ENCODE measurements at places on chromosomes 5 and 9.

DNA sequence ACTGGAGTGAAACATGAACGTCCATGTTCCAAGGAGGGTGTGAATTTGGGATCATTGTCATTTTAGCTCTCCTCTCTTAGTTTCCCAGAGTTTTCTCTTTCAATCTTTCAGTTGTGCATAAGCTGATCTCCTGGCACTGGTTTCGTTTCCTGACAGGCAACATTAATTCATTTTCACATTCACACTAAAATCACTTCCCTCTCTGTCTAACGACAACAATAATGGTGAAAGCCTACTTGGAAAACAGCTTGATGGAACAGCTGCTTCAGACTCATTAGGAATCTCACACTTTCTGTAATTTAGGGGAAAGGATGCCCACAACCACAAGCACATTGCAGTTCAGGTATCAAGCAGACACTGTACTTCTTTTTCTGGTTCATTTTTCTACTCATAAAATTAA, 188.6 kb downstream of the TRIM36 start:
- no peak for DNase-seq

GRCh38 chr5:148875205-148875875, 48.9 kb downstream of the ADRB2 start:
- no peak for DNase-seq

DNA sequence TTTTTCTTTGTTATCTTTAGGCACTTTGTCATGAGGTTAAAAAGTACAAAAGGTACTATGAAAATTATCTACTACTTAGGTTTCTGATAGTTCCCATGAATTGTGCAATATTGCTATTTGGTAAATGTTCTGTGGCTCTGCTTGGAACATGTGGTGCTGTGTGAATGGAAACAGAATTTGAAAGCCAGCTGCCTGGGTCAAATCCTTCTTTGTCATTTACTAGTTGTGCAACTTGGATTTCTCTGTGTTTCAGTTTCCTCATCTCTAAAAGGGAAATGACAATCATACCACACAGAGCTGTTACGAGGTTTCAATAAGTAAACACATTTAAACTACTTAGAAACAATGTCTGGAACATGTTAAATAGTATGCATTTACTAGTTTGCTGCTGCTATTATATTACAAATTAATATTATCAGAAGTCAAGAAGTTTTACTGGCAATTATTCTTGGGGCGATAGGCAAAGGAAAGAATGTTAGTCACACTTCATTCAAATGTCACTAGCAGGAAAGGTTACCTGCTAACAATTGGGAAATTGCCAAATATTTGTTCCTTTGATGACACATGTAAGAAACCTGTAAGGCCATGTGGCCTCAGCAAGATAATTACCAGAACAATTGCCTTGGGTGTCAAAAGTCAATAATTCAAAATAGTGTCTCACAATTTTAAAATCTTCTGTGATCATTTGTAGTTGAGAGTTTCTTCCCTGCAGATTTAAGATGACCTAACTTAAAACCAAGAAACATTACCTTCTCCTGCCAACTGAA, 184.8 kb downstream of the KIAA0825 start:
- DNase-seq, result peak; percentile 65

GRCh38 chr5:1875843-1876659, 6.7 kb downstream of the IRX4 start:
- DNase-seq, result no peak

DNA sequence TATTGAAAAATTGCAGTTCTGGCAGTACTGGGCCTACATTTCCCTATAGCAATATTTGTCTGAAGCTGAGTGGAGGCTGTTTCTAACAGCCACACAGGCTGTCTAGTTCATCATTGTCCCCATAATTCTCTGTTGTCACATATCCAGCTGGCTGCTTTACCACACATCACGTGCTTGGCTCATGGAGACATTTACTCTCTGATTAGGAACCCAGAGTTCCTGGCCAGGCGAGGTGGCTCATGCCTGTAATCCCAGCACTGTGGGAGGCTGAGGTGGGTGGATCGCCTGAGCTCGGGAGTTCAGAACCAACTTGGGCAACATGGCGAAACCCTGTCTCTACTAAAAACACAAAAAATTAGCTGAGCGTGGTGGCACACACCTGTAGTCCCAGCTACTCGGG, 81.4 kb downstream of the PGM5 start:
- no peak for DNase-seq

GRCh38 chr5:124725040-124725434, 21.4 kb downstream of the ZNF608 start:
- DNase-seq, result no peak

DNA sequence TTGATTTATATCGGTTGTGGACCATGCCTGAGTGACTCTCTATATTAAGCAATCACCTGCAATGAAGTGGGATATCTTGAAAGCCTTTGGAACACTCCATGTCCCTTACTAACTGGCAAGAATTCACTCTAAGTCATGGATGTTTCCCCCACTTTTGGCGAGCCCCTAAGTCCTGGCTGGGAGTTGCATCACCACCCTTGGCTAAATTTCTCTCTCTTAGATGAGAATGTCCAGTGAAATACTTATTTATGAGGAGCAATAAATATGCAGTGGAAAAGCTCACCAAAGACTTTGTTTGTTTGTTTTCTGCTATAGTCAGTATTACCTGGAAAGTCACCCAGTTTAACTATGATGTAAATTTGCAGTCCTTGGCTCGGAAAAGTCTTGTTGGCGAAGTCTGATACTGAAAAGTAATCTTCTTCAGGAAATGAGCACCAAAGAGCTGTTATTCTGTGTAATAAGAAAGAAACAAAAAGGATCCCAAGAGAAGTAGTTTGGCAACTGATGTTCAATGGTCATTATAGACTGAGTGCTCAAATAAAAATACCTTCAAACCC, 333.8 kb downstream of the DMRT2 start:
- DNase-seq, result no peak

DNA sequence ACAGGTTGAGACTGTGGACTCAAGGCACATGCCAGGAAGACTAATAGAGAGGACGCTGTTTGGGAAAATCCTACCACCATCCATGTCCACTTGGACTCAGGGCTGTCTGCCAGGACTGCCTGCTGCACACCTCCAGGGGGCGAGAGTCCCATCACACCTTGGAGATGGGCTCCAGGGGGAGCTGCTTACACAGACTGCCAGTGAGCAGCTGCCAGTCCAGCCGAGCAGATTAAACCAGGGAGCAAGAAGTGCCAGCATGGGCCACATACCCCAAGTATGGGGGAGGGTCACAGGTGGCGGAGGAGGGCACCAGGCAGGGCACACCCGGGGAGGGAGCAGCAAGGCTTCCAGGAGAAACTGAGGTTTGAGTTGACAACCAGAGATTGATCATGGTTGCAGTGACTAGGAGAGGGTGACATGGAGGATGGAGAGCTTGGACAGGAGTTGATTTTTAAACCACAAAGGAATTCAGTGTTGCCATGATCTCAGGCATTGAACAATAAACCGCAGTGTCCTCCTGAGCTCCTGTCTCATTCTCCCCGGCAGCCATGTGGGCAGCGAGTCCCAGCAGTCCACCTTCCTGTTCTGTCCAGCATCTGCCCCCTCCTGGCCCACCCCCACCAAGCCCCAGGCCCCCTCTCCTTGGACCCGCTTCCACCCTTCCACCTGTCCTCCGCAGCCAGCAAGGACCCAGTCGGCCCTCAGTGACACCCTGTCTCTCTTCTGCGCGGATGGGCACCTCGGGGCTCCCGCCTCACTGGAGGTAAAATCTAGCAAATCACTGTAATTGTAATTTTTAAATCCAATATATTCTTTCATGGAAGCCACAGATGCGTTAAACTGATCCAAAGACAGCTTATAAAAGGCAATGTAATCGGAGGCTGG, 3.1 kb upstream of the VAV2 start:
- no peak for DNase-seq

GRCh38 chr5:160165137-160166068, 46.2 kb upstream of the PWWP2A start:
- DNase-seq, result peak; percentile 100

- DNase-seq, result peak; percentile 34
Measured at GRCh38 chr5:74685979-74686631, 1.1 kb downstream of the HEXB start.

GRCh38 chr5:74885170-74885569, 19.0 kb upstream of the FAM169A start:
- DNase-seq, result no peak

DNA sequence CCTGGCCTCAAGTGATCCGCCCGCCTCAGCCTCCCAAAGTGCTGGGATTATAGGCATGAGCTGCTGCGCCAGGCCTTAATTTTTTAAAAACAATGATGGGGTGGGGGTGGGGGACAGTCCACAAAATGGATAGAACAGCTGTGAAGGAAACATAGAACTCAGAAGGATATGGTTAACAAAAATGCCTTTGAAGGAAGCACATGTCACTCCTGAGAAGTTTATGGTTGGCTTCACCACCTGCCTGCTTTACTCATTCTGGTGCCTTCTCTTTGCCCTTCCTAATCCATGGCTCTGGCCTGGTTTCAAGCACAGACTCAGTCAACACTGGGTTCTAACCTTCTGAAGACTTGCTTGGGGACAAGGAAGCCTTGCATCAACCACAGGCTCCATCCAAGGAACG, 10.3 kb downstream of the BAG1 start:
- no peak for DNase-seq

DNA sequence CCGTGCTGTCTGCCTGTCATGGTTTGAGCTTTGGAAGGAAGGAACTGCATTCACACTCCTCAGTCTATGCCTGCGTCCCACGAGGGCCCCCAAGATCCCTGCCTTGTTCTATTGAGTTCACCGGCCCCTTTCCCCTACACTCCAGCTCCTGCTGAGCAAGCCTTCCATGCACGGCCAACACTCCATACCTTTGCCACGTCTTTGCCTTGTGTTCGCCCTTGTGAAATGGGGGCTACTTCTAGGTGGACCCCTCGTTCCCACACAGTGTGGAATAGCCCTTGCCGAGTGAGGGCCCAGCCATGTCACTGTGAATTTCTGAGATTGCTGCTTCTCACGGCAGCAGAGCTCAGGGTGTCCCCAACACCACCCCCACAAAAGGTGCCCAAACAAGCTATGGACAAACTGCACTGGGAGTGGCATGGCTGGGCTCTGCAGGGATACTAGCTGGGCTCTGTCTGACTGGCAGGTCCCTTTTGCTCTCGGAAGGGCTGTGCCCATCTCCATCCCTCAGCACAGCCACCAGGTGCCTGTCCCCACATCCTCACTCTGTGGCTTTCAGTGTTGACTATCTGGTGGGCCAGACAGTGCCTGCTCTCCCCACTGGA, 67.9 kb upstream of the ADAMTS2 start:
- no peak for DNase-seq

- DNase-seq, result peak; percentile 96
Measured at GRCh38 chr5:103505581-103506305, 56.8 kb downstream of the NUDT12 start.

GRCh38 chr5:181024245-181025064, 15.6 kb upstream of the BTNL9 start:
- no peak for DNase-seq

DNA sequence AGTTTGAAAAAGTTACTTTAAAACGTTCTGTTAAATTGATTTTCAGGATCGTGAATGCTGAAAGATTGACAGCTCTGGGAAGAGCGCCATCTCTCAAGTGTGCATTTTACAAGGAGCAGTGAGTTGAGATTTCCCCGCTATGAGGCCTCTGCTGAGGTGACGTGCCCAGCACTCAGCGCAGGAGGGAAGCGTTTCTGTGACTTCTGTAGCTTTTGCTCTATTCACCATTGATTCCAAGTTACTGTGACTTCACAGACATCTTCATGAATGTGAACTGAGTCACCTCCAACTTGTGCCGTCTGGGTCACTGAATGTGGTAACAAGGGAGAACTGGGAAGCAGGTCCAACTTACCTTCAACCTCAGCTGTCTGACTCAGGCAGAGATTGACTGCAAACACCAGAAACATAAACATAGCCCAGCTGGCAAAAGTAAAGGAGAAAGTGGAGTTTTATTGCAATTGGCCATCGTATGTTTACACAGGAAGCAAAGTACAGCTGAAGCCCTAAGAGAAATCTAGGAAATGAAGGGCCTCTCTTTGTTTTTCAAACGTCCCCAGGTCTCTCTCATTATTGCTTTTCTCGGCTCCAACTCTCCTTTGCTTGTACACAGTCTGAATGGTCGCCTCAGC, 428.8 kb upstream of the CLINT1 start:
- DNase-seq, result peak; percentile 74

DNA sequence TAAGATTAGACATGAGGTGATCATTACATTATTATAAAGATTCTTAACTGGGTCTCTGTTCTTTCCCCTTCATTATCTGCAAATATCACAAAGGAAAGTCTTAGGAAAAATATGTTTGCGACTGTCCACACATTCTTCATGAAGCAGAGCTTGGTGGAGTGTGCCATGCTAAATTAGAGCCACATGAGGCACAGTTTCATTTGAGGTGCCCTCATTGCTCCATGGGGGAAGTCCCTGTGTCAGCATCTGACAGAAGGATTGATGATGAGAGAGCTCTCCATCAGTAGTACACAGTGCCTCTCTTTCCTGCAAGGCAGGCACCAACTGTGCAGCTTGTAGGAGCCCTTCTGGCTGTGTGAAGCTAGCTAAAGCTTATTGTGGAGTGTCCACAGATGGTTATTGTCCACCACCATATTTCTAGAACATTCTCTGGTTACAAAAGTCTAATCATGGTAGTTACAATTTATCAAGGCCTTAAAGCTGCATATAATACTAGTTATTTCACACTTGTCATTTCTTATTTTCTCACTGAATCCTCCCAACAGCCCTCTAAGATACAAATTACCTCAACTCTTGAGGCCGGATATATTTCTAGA, 63.9 kb downstream of the C9orf152 start:
- DNase-seq, result no peak

DNA sequence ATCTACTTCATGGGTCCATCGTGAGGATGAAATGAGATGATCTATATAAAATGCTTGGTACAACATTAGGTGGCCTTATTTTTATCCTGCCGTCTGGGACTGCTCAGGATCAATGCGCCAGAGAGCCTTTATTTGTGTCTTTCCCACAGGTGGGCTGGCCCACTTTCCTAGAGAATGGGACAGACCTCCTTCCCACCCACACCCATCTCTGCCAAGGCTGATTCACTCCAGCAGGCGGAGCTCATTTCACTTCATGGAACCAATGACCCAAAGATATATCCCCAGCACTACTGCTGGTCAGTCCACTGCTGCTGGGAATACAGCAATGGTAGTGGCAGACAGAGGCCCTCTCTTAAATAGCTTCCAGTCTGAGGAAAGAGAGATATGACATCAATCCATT, 35.7 kb downstream of the TGFBI start:
- peak; percentile 51 for DNase-seq

- DNase-seq, result peak; percentile 54
Measured at GRCh38 chr5:78781611-78782286, 133.2 kb upstream of the LHFPL2 start.

GRCh38 chr9:134275375-134275774, 50.9 kb upstream of the RXRA start:
- no peak for DNase-seq

- peak; percentile 73 for DNase-seq
Measured at GRCh38 chr9:81604306-81605169, 84.8 kb downstream of the TLE1 start.

- peak; percentile 21 for DNase-seq
Measured at GRCh38 chr5:9197881-9198260, 348.0 kb downstream of the SEMA5A start.

- DNase-seq, result peak; percentile 97
Measured at GRCh38 chr9:121286973-121287741, 19.2 kb downstream of the GSN start.
